ENCODE measurements at places on chromosomes 4 and X.

- no peak for DNase-seq
Measured at GRCh38 chr4:139658586-139659382, 6.8 kb upstream of the MGST2 start.

DNA sequence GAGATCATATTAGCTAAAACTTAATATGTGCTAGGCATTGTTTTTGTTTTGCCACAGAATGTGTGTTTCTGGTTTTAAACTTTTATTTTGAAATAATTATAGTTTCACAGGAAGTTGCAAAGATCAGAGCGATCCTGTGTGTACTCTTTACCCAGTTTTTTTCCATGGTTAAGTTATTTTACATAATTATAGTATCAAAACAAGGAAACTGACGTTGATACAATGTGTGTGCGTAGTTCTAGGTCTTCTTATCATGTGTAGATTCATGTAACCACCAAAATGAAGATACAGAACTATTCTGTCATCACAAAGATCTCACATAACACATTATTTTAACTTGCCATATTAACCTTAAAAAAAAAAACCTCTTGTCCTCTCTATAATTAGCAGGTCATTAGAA, 69.2 kb downstream of the BLTP1 start:
- DNase-seq, result no peak

DNA sequence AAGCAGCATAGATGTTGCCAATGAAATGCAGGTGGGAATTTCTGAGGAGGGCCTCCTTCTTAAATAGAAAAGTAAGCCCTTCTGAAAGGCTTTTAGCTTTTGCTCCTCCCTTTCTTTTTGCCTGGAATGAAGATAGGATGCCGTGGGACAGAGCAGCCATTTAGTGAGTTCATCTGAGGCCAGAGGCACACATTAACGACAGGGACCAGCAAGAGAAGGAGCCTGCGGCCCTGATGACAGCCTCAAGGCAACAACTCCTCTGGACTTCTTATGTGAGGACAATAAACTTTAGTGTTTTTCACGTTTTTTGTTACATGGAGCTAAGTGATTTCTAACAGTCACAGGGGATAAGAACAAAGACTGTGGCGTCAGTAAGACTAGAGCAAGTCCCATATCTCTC, 1.1 kb upstream of the BDH2 start:
- no peak for DNase-seq

DNA sequence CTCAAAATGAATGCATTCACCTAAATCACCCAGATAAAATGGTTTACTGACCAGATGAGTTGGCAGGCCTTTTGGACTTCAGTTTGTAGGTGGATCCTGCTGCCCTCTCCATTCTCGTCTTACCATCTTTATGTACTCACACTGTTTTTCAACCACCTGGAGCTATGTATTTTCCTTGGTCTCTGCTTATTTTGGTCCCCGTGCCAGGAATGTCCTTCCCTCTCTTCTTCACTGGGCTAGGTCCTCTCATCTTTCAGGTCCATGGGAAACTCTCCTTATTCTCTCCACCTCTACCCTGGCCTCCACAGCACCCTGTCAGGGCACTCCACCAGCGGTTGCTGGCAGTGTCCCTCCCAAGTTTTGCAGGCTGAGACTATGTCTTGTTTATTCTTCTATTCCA, 2.6 kb downstream of the GPRIN3 start:
- DNase-seq, result no peak

- DNase-seq, result no peak
Measured at GRCh38 chr4:1043651-1044468, 32.4 kb downstream of the FGFRL1 start.

- no peak for DNase-seq
Measured at GRCh38 chr4:91837608-91838029, 466.1 kb upstream of the GRID2 start.

DNA sequence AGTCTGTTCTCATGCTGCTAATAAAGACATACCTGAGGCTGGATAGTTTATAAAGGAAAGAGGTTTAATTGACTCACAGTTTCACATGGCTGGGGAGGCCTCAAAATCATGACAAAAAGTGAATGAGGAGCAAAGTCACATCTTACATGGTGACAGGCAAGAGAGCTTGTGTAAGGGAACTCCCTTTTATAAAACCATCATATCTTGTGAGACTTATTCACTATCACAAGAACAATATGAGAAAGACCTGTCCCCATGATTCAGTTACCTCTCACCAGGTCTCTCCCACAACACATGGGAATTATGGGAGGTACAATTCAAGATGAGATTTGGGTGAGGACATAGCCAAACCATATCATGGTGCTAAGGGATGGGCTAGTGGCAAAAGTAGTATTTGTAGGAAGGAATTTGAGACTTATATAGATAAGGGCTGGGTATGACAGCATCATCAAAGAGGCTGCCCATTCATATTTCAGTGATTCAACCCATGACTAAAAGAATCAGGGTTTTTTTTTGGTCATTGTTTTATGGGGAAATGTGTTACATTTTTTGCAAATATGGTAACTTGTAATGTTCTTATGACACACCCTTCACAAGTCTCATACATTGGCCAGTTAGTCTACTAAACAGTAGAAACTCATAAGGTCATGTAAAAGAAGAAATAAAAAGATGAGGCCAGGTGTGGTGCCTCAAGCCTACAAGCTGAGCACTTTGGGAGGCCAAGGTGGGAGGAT, 34.7 kb downstream of the NUP62CL start:
- no peak for DNase-seq

GRCh38 chr4:24007860-24008261, 118.0 kb upstream of the PPARGC1A start:
- DNase-seq, result no peak

- DNase-seq, result no peak
Measured at GRCh38 chr4:168683595-168683994, 186.7 kb downstream of the PALLD start.

Data from activated naive CD8-positive, alpha-beta T cell treated with anti-CD3 and anti-CD28 coated beads, Interleukin-2, amount 50 U/mL, for 16 hours (primary cell).